ENCODE measurements at places on chromosomes 5 and 9. TPM values are rescaled to one million over a fixed set of nuclear protein-coding genes. Genes with fewer than 3 reads are reported as not detected.
A peak's percentile ranks its signal among the peaks of the same experiment; 100 is the strongest.

Gene SHC3
- 0.64 TPM for total RNA-seq

Gene NUTM2G
- total RNA-seq, result 0.15 TPM

GRCh38 chr5:55546947-55547346, 12.2 kb upstream of the PLPP1 start:
- no peaks in the 10 kb centered on the region for H3K36me3 ChIP-seq
- H3K4me3 ChIP-seq, result no peak overlapping the region
- no peaks in the 10 kb centered on the region for H3K27me3 ChIP-seq
- H3K4me1 ChIP-seq, result no peaks in the 10 kb centered on the region

GRCh38 chr5:180130291-180130869, 58.8 kb upstream of the RNF130 start:
- H3K27ac ChIP-seq, result no peak overlapping the region
- peaks cover 20% of the 10 kb centered on the region for H3K27me3 ChIP-seq
- no peaks in the 10 kb centered on the region for H3K36me3 ChIP-seq
- no peak overlapping the region for H3K4me3 ChIP-seq

DNA sequence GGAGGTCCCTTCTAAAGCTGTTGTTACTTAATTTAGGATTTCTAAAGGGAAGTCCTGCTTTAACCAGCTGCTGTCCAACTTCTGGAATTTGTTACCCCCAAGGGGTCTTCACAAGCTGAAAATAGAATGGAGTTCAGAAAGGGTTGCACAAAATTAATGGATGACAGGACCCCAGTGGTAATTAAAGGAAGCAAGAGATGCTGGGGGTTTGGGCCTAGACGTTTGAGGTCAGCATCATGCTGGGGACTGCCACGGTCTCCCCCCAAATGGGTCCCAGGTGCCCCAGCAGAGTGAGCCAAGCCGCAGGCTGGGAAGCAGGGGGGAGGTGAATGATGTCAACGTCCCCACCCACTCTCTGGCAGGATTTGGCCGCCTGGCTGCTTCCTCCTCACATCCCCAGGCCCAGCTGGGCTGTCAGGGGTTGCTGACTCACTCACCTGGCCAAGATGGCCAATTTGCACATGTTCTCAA, 97.5 kb upstream of the ARAP3 start:
- H3K27ac ChIP-seq, result peak overlapping the region; percentile 49
- H3K27me3 ChIP-seq, result peaks cover 3% of the 10 kb centered on the region
- no peak overlapping the region for H3K4me3 ChIP-seq
- peaks cover 26% of the 10 kb centered on the region for H3K4me1 ChIP-seq

GRCh38 chr5:172533058-172533398, 78.7 kb upstream of the SH3PXD2B start:
- H3K27me3 ChIP-seq, result no peaks in the 10 kb centered on the region
- H3K4me3 ChIP-seq, result no peak overlapping the region
- peaks cover 19% of the 10 kb centered on the region for H3K4me1 ChIP-seq
- H3K36me3 ChIP-seq, result peaks cover under 1% of the 10 kb centered on the region
- DNase-seq, result no peak
